ENCODE measurements at places on chromosomes 1 and 21.

DNA sequence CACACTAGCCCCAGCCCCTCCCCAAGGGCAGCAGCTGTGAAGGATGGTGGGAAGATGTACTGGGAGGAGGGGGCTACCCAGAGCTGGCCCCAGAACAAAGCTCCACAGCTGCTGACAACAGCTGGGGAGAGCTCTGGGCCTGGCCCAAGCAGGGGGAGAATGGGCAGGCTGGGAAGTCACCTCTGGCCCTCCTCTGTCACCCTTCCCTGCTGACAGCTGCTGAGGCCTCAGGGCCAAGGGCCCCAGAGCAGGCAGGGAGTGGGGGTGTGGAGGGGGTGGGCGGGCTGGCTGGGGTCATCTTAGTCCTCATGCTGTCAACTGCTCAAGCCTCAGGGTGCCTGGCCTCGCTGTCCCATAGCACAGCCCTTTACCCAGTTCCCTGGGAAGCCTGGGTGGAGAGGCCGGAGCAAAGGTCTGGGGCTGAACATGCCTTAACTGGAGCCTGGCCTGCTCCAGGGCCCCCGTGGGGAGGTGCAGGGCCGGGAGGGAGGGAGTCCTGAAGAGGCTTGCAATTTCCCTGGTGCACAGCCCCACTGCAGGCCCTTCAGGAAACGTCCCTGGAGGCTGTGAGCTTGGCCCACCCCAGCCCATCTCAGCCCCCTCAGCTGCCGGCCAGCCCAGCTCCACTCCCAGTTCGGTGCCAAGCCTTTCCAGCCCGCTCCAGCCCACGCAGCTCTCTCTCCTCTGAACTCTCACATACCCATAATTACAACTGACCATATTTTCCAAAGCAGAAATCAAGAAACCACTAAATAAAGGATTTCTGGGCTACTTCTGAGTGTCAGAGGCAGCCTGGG, 25.7 kb downstream of the HSPG2 start:
- no peak for DNase-seq

GRCh38 chr1:91406773-91407389, 2.2 kb upstream of the HFM1 start:
- no peak for DNase-seq

DNA sequence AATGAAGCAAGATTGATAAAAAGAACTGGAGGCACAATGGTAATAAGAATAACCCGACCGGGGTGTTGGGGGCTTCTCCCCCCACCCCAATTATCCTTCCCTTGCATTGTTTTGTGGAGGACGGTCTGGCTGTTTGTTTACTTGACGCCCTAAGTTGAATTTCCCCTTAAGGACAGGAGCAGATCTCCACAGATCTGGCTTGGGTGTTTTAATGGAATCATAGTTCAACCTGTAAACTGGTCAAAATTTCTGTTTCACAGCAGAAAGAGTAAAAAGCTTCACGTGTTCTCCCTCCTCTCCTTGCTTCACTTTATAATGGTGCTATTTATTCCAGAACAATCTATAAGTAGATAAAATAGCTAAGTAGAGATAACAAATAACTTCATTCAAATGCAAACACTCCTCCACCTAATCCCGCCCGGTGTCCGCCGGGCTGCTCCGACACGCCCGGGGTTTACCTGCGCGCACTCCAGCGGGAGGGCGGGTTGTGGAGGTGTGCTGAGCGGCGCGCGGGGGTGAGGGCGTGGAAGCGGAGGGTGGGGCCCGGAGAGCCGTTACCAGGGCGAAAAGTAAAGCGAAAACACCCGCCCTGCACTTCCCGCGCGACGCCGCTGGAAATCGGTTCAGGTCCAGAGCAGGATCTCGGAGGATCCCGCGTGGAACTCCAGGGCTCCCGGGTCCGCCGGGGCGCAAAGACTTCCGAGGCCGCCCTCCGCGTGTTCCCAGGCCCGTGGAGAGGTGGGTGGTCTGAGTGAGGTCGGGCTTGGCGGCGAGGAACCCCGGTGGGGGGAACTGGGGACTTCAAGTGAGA, 2.0 kb upstream of the ATF3 start:
- no peak for DNase-seq

DNA sequence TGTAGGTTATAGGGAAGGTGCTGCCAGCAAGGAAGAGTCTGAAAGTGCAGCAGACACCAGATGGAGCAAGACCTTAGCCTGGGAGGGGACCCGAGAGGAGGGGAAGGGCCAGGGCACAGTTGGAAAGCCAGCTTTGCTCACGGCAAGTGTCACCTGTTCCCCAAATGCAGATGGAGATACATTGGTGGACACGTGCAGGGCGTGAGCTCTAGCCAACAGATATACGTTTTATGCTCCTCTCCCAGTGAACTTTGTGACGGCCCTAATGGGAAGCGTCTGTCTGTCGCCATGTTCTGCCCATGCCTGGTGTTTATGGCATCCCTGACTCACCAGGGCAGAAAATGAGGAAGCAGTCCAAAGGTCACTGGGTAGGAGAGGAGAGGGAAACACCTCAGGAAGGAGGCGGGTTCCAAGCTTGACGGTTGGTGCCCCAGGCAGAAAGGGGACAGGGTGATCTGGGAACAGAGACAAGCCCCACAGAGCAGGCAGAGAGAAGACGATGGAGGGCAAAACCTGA, 7.6 kb downstream of the GPA33 start:
- DNase-seq, result no peak

GRCh38 chr1:21922090-21923013, 14.8 kb downstream of the HSPG2 start:
- DNase-seq, result no peak

DNA sequence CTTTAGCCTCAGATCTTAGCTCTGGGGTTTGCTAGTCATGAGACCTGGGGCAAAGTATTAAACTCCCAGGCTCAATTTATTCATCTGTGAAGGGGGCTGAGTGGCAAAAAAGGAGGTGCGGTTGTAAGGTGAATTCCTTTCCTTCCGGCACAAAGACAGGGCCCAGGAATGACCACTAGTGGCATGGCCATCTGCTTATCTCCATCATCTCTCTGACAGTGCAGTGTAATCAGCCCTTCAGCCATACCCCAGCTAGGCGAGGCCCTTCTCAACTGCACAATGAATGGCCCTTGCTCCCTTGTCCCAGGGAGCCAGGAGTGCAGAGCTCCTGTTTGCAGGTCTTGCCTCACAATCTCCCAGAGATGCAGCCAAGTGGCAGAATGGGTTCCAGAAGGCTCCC, 5.6 kb upstream of the SLC26A9 start:
- DNase-seq, result no peak

DNA sequence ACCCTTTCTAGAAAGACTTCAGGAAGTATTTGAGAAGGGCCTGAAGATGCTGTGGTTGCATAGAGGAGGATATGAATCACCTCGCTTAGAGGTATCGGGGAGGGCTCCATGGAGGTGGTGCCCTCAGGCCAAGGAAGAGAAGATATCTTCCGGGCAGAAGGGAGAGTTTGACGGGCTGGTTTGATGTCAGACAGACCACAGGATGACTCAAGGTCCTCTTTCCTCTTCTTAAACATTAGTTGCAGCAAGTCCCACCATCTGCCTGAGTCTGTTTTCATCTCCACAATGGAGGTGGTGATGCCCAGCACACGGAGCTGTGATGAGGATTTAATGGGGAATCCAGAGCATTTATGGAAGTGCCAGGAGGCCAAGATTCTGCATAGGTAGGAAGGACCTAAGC, 25.1 kb upstream of the RUNX3 start:
- no peak for DNase-seq

- DNase-seq, result no peak
These were observed 11.9 kb downstream of the KIF21B start for GRCh38 chr1:201011616-201012015.

DNA sequence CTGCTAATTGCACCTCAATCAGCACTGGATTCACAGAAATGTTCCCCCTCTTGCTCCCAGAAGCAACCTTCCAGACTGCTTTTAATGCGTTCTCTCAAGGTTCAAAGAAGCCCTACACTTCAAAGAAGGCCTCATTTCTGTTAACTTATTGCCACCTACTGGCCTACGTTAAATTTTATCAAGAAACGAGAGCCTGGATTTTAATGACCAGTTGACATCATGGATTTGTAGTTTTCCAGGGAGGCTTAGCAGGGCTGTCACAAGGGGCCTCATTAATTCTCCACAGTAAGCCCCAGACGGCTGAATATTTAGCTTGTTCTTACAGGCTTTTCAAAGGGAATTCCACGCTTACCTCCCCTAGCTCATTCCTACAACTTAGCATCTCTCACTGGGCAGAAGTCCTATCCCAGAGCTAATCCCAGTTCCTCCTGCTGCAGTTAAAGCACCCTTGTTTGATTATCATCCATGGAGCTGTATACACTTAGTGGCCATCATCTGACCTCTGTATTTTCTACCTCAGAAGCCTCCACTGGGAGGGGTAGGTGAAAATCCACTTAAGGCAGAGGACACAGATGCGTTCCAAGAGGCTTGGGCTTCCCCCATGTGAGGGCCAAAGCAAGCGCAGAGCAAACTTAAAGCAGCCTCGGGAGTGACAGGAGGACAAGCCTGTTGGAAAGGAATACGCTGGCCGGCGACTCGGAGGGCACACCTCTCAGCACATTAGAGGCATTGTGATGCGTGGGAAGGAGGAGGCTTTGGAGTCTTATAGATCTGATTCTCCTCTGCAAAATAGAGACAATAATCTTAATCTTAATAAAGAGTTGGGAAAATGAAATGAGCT, 32.2 kb upstream of the CYP4X1 start:
- no peak for DNase-seq
